Muscle of arm (tissue), 14 donors: ENCODE measurements at places on chromosomes 4 and X. TPM values are rescaled to one million over a fixed set of nuclear protein-coding genes. Genes with fewer than 3 reads are reported as not detected.

GRCh38 chrX:81202943-81203342, 1.0 kb downstream of the SH3BGRL start:
- DNase-seq, result peak; percentile 4

GRCh38 chr4:2172161-2172560, 69.8 kb downstream of the HAUS3 start:
- DNase-seq, result peak; percentile 2

DNA sequence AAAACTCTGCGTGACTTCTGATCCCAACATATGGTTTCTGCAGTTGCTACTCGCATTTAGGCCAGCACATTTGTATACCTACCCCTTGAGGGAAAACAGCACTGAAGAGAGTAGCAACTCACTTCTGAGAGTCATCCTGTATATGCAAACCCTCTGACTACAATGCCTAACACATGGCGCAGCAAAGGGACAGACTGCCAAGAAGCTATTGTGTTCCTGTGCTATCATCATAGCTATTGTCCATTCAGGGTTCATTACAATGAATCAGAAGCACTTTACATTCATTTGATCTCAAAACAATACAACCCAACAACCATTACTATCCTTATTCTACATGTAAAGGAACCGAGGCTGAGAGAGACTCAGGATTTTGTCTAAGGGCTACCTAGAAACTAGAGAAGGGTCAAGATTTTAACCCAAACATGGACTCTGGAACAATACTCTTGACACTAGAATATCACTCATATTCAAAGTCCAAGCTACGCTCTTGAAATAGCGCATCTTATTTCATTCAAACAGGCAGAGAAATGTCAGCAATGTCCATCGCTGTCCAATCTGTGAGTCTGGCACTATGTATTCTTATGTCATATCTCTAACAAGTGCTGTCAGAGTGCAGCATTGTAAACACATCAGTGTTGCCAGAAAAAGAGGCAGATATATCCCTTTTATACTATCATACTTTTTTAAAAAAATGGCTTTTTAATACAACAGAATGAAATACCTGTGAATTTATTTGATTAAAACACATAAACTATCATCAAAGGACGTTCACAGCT, 173.6 kb downstream of the CORIN start:
- DNase-seq, result no peak

- DNase-seq, result no peak
Measured at GRCh38 chr4:2935762-2936743, 27.2 kb downstream of the NOP14 start.

GRCh38 chr4:100420571-100420970, 97.3 kb downstream of the EMCN start:
- DNase-seq, result no peak

- no peak for DNase-seq
Measured at GRCh38 chrX:27860337-27860736, 52.5 kb downstream of the MAGEB10 start.

DNA sequence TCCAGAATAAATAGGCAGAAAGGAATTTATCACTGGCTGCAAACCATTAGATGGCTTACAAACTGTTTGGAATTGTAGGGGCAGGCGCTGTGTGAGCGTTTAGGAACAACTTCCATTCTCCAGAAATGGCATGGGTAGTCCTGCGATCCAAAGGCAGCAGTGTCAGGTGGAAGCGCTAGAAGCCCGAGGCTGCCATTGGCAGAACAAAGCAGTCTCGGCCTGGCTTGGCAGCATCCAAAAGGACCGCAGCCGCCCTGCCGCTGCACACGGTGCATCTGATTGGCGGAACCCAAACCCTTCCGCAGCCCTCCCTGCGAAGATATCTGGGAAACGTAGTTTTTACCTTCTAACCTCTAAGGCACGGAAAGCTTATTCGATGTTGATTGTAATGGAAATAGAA, 23.6 kb upstream of the YTHDC1 start:
- DNase-seq, result peak; percentile 77

DNA sequence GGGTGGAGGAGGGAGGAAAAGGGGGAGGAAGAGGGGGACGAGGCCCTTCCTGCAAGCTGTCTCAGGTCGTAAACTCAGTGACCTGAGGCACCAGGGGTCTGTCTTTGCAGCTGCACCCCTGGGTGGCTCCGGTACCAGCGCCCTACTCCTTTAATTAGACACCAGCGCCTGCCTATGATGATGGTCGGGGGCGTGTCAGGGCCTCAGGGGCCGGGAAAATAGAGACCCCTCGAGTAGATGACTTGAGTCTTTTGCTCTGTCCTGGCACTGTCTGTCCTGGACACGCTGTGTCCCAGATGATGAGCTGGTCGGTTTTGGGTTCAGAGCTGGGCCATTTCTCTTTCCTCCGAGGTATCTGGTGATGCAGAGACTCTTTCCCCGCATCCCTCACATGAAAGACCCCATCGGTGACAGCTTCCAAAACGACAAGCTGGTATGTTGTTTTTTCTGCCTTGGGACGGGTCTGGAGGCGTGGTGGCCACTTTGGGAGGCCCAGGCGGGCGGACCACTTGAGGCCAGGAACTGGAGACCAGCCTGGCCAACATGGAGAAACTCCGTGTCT, 11.2 kb downstream of the SLC25A6 start:
- no peak for DNase-seq

DNA sequence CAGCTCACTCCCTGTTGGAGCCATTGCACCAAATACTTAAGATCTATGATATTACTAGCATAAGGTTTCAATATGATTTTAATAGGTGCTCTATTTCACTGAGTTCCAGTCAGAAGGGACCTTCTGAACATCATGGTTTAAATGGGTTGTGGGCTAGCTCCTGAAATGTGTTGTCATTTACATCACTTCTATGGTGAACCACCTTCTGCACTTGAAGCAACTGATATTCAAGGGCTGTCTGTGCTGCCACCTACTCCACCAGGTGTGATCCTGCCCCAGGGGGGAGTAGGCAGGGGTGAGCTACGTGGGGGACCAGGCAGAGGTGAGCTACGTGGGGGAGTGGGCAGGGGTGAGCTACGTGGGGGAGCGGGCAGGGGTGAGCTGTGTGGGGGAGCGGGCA, 35.2 kb downstream of the RNF175 start:
- no peak for DNase-seq

- DNase-seq, result no peak
Measured at GRCh38 chr4:8220661-8221450, 21.8 kb downstream of the SH3TC1 start.

GRCh38 chr4:155921597-155921996, 18.1 kb downstream of the TDO2 start:
- no peak for DNase-seq

Gene OTUD5
- 57.7 TPM for polyA plus RNA-seq

Gene TADA2B
- polyA plus RNA-seq, result 17.8 TPM

Gene FGF2
- 10.4 TPM for polyA plus RNA-seq

Gene SH3D19
- 37.9 TPM for polyA plus RNA-seq
